Foreskin keratinocyte (primary cell): ENCODE measurements at places on chromosomes 4 and X. TPM values are rescaled to one million over a fixed set of nuclear protein-coding genes. Genes with fewer than 3 reads are reported as not detected.
A peak's percentile ranks its signal among the peaks of the same experiment; 100 is the strongest.

- DNase-seq: no peak
Measured at GRCh38 chrX:80747832-80748231, 61.8 kb downstream of the BRWD3 start.

DNA sequence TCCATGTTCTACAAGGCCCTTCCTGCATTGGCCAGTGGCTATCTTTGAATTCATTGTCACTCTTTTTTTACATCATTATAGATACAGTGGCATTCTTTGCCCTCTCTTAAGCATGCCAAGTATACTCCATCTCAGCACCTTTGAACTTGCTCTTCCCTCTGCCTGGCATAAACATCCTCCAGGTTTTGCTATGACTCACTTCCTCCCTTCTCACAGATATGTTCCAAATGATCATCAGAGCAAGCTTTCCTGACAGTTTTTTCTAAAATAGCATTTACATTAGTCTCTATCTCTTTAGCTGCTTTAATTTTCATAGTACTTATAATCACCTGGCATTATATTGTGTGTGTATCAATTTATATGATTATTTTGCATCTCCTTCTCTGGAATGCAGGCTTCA is 553.3 kb upstream of the MAGEB2 start:
- DNase-seq: peak; percentile 75

GRCh38 chr4:102638621-102639020 is 122.1 kb downstream of the MANBA start:
- DNase-seq: no peak

GRCh38 chr4:134756421-134756820 is 554.8 kb upstream of the PABPC4L start:
- DNase-seq: no peak

DNA sequence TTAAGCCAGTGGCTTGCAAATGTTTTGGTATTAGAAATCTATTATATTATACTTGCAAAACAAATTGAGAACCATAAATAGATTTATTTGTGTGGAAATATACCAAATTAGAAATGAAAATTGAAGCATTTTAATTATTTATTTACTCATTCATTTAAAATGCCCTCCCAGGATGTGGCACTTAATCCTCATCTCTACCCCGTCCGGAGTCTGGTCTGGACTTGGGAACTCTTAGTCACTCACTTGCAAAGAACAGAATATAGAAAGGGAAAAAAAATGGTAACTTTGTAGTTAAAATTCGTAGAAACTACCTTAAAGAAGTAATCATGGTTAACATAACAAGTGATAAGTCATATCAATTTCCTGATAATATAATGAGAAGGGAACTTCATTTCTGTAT is 775.9 kb upstream of the INTU start:
- peak; percentile 26 for DNase-seq

DNA sequence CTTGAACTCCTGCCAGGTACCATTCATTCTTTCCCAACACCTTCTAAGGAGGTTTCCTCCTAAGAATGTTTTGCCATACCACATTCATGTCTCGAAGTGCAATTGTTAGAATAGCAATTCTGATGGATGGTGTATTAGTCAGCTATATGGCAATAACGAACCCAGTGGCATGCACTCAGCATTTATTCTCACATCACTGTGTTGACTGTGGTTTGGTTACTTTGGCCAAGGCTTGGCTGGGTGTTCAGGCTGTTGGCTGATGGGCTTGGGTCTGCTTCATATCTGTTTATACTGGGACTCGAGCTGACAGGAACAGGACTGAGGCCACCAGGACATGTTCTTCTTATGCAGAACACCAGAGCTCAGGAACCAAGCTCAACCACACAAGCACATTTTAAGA is 31.7 kb downstream of the PSAPL1 start:
- DNase-seq: peak; percentile 73

GRCh38 chrX:68273887-68274286 is 159.4 kb downstream of the OPHN1 start:
- no peak for DNase-seq

DNA sequence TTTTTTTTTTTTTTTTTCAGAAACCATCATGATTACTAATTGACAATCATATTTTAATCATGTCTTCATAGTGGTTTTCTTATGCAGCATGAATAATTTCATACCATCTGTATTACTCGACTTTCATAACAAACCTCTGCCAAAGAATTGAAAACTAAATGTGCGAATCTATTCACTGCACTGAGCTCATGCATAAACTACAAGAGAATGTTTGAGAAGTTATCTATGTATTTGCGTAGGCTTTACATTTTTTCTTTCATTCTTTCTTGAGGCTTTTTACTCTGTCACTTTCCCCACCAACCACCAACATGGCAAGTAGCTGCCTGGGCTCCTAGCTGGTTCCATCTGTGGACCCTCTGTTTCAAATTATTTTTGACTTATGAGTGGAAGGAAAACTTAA is 1761.0 kb downstream of the STIM2 start:
- no peak for DNase-seq

DNA sequence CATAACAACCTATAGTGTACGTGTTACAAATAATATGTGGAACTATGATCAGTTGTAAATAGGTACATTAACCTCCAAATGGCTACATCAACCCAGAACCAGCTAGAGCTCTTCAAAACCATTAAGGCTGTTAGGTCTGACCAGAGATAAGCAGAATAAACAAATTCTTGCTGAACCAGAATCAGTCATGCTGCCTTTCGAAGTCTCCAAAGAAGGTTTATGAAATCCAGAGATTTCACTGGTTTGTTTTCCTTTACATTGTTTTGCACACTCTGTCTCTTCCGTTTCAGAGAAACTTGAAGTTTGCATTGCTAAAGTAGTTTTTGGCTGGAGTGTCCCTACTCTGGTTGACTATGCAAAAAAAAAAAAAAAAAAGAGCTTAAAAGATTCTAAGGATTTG is 177.3 kb upstream of the SLIT2 start:
- DNase-seq: no peak

NPY1R gene
- 0.04 and 0.17 TPM in 2 replicates for total RNA-seq

CYSLTR1 gene
- not detected in 2 replicates for total RNA-seq

TREX2 gene
- 0.74 and 0.85 TPM in 2 replicates for total RNA-seq

GJB1 gene
- total RNA-seq: not detected in 2 replicates

PABPC1L2A gene
- total RNA-seq: not detected in 2 replicates

AKAP4 gene
- not detected in 2 replicates for total RNA-seq

RNF212 gene
- 0.17 and 0.35 TPM in 2 replicates for total RNA-seq

SLC7A11 gene
- total RNA-seq: 14.3 and 29.3 TPM in 2 replicates
